ENCODE measurements at places on chromosomes 3 and 15.

DNA sequence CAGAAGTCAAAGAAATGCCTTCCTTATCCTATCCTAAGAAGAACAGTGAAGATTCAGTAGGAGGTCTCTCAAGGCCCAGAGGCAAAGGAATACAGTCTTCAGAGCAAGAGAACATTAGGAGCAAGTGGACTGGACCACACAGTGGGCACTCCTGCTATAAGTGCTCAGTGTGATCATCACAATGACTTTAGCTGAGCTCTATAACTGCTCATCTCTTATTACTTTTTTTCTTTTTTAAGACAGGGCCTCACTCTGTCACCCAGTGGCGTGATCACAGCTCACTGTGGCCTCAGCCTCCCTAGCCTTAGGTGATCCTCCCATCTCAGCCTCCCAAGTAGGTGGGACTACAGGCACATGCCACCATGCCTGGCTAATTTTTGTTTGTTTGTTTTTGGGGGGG, 48.1 kb downstream of the COL8A1 start:
- DNase-seq = no peak

GRCh38 chr15:76155731-76156130, 95.9 kb downstream of the TMEM266 start:
- DNase-seq = no peak

DNA sequence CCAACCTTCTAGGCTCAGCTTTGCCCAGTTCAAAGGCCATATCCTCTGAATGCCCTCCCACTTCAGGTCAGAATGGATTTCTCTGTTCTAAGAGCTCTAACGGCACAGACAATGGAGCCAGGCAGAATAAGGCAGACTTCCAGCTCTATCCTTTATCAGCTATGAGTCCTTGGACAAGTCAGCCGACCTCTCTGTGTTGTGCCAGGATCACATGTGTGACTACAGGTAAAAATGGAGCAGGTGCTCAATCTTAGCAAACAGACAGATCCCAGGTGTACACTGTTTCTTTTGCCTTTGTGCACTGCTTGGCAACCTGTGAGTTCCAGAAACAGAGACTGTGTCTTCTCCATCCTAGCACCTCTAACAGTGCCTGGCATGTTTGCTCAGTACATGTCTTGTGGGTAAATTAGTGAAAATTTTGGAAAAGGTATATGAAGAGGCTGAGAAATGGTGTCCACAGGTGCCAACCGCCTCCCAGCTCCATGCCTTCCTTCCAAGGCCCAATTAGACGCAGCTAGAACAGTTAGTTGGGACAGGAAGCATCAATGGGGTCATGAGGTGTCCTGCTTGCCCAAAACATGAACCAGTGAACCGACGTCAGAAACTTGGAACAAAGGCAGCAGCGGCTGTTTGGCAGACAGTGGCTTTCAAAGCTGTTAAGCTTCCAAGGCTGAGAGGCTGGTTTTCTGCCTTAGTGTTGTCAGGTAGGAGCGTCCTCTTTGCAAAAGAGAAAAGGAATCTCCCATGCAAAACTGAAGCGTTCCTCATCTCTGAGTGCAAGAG, 28.7 kb downstream of the TLE3 start:
- no peak for DNase-seq

- no peak for DNase-seq
Measured at GRCh38 chr3:38274864-38275649, 7.0 kb upstream of the SLC22A14 start.

- no peak for DNase-seq
Measured at GRCh38 chr3:154729741-154730140, 299.8 kb upstream of the GPR149 start.

GRCh38 chr3:38457111-38458003, 3.7 kb downstream of the ACVR2B start:
- no peak for DNase-seq

DNA sequence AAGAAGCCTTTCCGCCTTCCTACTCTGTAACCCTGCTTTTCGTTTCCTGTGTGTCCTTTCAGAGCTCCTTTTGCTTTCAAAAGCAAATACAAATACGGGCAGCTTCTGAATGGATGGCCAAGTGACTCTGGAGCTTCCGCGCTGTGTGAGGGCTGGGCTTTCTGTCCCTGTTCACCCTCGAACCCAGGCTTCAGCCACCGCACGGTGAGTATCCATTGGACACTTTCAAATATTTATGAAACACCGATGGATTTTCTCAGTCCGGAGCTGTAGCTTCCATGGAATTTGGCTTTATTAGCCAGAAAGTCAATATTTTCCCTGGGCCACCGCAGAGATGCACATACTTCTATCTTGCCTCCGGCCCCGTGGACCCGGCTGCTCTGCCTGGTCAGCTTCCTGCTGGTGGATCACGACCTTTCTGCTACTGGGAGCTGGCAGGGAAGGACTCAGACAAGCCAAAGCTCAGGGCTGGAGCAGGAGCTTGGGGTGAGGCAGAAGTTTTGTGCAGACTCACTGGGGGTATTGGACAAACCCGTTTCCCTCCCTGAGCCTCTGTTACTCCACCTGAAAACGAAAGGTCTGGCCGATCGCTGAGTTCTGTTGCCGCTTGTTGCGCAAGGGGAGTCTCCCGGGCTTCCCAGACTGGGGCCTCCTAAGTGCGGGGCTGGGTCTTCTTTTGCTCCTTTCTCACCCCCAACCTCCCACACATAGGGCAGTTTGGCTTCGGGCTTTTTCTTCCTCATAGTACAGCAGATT, 63.6 kb downstream of the LINGO1 start:
- DNase-seq = no peak

DNA sequence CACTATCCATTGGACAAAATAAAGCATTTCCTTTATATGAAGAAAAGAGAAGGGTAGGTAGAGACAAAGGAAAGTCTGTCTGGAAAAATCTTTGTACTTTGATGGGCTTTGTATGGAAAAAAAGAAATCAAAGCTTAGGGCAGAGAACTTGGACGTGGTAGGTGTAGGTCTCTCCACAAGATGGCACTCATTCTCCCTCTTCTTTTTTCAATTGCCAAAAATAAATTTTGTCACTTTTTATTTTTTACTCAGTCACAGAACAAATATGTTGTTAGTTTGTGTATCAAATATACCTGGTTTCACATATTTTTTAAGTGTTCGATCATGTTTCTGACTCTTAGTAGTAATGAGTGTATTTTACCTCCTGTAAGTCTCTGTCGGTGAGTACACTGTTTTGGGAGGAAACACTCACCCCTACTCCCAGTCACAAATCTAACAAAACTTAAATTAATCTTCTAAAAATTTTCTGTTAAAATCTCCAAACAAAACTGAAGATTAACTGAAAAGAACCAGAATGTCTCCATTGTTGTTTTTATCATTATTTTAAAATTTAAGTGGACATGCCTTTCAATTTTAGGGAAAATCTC, 415.8 kb upstream of the GOLIM4 start:
- DNase-seq = no peak

DNA sequence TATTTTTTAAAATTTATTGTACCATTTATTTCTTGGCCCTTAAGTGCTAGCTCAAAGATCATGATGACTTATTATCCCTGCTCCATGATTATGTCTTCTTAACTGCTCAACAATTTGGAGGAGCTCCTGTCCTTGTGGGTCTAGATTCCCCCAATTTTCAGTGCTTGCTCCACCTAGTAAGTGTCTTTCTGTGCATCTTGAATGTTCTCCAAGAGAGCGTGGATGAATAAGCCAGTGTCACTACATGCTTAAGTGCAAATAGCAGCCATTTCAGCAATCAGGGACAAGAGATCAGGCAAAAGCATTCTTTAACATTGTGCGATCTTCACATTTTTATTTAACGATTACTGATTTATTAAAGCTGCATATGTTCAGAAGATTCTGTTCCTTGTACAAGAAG, 99.4 kb downstream of the ALCAM start:
- DNase-seq = no peak

DNA sequence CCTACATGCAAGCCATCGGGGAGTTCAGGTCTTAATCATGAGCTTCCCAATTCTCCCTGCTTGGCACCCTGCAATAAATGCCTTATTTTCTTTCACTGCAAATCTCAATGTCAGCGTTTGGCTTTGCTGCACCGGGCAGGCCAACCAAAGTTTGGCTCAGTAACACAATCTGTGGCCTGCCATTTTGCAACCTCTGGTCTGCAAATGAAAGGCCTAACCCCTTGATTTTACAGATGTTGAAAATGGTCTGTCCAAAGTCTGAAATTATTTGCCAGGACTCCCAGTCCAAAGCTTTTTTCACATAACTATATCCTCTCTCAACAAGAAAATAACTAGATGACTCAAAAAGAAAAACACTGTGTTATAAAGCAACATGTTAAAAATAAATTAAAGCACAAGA, 34.0 kb upstream of the LEKR1 start:
- no peak for DNase-seq

DNA sequence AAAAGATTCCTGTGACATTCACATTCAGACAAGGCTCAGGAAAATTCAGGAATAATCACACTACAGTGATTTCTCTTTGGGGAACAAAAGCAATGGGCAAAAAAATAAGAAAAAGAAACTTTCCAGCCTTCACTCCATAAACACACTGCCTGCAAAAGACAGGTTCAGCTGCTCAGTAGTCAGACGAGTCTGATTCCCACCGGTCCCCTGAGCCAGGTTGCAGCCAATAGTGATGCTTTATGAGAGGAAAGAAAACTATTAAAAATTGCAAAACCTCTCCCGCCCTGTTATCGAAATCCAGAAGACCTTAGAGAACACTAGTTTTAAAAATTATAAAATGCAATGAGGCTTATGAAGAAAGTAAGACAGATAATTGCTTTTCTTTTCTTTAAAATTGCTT, 8.5 kb downstream of the PLCH1 start:
- no peak for DNase-seq

DNA sequence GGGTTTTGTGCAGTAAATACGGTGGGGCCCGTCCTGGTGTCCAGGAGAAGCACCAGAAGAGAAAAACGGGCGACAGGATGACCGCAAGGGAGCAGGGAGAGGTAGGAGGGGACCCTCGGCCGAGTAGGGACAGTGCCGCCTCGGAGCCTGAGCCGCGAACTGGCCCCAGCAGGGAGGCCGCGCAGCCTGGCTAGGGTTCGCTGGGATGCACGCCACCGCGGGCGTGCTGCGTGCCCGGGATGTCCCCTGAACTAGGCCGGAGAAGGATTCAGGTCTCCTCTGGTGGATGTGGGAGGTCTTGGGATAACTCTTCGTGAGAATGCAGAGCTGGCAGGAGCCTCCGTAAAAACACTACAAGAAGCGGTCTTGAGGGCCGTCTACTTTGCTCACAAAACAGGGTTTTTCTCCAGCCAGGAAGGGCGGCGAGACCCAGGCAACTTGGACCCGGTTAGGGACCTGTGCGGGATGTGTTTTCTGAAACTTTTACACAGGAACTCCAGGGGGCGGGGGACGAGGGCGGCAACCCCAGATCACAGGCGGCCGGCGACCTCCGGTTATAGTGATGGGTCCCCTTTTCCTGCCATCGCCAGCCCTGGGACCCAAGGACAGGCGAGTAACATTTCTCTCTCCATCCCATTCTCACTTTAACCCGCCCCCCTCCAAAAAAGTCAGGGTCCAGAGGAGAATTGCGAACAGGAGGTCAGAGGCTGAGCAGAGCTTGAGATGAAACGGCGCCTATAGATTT, 35.5 kb downstream of the NR2F2 start:
- DNase-seq = no peak

DNA sequence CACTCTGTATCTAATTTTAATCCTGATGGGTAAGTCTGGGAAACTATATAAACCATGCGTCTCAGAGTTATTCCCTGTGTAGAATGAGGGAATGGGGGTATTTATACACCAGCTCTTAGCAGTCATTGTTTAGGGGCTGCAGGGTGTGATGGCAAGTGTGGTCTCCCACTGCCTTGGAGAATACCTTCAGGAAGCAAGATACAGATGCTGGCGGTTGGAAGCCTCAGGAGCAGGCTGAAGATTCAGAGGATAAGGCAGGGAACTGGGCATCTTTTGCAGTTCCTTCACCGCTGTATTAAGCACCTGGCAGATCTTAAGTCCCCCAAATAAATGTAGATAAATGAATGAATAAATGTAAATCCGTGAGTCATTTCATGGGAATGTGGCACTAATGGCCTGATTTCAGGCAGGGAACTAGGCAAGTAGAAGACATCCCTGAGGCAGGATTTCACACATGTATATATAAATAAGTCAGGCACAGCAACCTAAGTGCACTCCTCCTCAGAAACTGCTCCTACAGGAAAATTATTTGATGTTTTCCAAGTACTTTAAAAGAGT, 209.2 kb upstream of the GADL1 start:
- DNase-seq = no peak

GRCh38 chr3:196142202-196142956, 60.5 kb upstream of the TFRC start:
- DNase-seq = no peak

GRCh38 chr15:63791228-63791627, 42.5 kb downstream of the HERC1 start:
- DNase-seq = no peak

DNA sequence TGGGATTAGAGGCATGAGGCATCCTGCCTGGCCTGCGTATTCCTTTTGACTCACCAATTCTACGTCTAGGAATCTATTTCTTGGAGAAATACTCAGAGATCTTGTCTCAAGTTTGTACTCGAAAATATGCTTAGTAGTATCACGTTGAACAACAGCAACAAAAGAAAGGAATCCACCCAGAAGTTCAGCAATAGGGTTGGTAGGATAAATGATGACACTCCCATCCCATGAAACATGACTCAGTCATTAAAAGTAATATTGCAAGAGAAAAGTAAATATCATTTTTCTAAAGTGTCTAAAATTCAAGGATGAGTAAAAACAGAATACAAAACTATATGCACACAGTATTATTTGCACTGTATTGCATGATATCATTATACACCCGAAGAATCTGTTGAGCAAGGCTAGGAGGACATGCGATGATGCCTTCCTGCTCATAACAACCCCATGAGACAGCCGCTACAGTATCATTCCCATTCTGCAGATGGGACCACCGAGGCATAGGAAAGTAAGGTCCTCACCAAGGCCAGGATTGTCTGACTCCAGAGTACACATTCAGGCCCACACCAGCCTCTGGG, 61.5 kb downstream of the SLC6A1 start:
- no peak for DNase-seq
